Tibial nerve (tissue), 4 donors: ENCODE measurements at places on chromosomes 13 and 19. TPM values are rescaled to one million over a fixed set of nuclear protein-coding genes. Genes with fewer than 3 reads are reported as not detected.

GRCh38 chr19:28026636-28027035 lies 1186.3 kb downstream of the UQCRFS1 start:
- H3K4me3 ChIP-seq: no peak overlapping the region
- H3K4me1 ChIP-seq: no peaks in the 10 kb centered on the region
- no peaks in the 10 kb centered on the region for H3K36me3 ChIP-seq
- H3K27ac ChIP-seq: no peak overlapping the region

DNA sequence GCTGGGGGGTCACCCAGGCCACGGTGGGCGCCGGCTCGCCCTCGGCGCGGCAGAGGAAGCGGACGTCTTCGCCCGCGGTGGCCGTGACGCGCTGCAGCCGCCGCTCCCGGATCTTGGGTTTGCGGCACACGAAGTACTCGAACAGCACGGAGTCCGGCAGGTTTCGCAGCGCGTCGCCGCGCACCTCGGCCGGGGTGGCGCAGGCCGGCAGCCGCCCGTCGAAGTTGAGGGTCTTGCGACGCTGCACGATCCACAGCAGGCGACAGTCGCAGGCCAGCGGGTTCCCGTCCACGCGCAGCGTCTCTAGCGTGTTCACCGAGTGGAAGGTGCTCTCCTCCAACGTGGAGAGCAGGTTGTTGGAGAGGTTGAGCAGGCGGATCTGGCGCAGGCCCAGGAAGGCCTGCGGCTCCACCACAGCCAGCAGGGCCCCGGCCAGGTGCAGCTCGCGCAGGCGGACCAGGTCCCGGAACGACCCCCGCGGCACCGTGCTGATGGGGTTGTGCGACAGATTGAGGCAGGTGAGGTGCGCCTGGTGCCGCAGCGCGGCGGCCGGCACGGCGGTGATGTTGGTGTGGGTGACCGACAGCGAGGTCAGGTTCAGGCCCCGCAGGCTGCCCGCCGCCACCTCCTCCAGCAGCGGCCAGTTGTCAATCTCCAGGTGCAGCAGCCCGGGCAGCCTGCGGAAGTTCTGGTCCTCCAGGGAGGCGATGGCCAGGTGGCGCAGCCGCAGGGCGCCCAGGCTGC lies 8.6 kb upstream of the PEAK3 start:
- no peak for DNase-seq
- peak overlapping the region; percentile 10 for H3K4me3 ChIP-seq
- H3K4me1 ChIP-seq: no peaks in the 10 kb centered on the region
- peak overlapping the region; percentile 82 for H3K27ac ChIP-seq
- no peaks in the 10 kb centered on the region for H3K36me3 ChIP-seq

DNA sequence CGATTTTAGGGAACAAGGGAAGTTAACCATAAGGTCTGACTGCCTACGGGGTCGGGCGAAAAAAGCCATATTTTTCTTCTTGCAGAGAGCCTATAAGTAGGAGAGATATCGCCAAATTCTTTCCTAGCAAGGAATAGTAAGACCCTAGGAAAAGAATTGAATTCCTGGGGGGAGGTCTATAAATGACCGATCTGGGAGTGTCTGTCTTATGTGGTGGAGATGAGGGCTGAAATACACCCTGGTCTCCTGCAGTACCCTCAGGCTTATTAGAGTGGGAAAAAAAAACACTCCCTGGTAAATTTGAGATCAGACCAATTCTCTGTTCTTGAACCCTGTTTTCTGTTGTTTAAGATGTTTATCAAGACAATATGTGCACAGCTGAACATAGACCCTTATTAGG lies 447.5 kb upstream of the ATXN8OS start:
- H3K4me1 ChIP-seq: no peaks in the 10 kb centered on the region
- no peaks in the 10 kb centered on the region for H3K27me3 ChIP-seq
- H3K4me3 ChIP-seq: no peak overlapping the region
- H3K36me3 ChIP-seq: no peaks in the 10 kb centered on the region

GRCh38 chr13:41455725-41456419 lies 1.5 kb upstream of the RGCC start:
- peaks cover 6% of the 10 kb centered on the region for H3K36me3 ChIP-seq
- no peak overlapping the region for H3K4me3 ChIP-seq
- H3K27ac ChIP-seq: no peak overlapping the region
- H3K27me3 ChIP-seq: no peaks in the 10 kb centered on the region
- H3K4me1 ChIP-seq: peaks cover 24% of the 10 kb centered on the region
- DNase-seq: no peak

GRCh38 chr13:39282400-39282972 lies 244.2 kb downstream of the NHLRC3 start:
- H3K36me3 ChIP-seq: no peaks in the 10 kb centered on the region
- no peaks in the 10 kb centered on the region for H3K27me3 ChIP-seq
- H3K4me3 ChIP-seq: no peak overlapping the region
- H3K27ac ChIP-seq: no peak overlapping the region

Gene ZNF440
- total RNA-seq: 10.3 TPM

Gene ZNF560
- not detected for total RNA-seq
